Progenitor cell of endocrine pancreas (in vitro differentiated cells): ENCODE measurements at places on chromosomes 6 and 20.

GRCh38 chr20:53842301-53843099, 227.9 kb downstream of the BCAS1 start:
- DNase-seq = no peak

DNA sequence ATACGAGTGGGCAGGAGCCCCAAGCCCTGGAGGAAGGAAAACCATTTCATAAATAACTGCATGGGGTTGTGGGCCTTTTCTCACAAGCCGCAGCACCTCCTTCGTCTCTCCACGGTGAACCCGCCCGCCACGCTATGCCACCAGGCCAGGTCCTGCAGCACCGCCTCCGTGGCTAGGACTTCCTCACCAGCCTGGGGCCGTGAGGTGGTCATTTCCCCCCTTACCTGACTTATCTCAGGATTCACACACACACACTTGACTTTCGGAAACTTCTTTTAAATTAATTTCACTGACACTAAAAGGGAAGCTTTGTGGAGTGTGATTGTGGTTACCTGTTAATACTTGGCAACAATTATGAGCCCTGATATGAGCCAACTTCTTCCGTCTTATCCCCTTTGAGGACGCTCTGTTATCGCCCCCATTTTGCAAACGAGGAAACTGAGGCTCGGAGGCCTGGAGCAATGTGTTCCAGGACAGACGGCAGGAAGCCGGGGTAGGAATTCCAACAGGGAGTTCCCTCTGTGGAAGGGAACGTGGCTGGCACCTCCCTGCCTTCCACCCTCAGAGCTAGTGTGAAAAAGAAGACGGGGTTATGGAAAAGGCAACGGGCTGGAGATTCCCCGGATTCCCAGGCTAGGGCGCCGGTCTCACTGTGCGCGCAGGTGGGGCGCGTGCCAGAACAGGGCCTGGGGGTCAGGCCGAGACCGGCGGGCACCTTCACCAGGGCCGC, 817 bp upstream of the SLCO4A1 start:
- DNase-seq = no peak

DNA sequence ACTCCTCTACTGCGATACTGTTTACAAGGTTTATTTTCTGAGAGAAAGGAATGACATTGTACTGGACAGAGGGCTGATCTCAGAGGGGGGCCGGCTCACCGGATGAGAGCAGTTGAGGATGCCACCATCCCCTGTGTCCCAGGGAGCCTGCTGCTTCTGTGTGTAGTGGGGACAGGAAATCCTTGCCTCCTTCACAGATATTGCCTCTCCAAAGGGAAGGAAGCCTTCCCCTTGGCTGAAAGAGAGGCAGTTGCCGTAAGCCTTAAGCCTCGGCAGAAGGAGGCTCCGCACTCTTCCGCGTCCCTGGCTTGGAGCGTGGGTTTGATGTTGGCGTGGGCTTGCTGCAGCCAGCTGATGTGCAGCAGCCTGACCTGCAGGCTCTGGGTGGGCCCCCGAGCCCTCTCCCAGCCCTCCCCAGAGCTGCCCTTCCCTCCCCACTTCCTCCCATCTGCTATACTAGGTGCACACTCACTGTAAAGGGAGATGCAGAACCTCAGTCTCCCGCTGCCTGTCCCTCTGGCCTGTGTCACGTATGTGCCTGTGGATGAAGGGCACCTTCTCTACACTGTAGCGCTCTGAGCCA, 45.7 kb upstream of the RPS6KA2 start:
- no peak for DNase-seq

GRCh38 chr6:125793280-125793679, 2.5 kb downstream of the NCOA7 start:
- DNase-seq = no peak

GRCh38 chr6:100461917-100462705, 2.6 kb downstream of the SIM1 start:
- no peak for DNase-seq

- no peak for DNase-seq
These were observed 23.1 kb upstream of the DNAAF9 start for GRCh38 chr20:3430376-3431069.

DNA sequence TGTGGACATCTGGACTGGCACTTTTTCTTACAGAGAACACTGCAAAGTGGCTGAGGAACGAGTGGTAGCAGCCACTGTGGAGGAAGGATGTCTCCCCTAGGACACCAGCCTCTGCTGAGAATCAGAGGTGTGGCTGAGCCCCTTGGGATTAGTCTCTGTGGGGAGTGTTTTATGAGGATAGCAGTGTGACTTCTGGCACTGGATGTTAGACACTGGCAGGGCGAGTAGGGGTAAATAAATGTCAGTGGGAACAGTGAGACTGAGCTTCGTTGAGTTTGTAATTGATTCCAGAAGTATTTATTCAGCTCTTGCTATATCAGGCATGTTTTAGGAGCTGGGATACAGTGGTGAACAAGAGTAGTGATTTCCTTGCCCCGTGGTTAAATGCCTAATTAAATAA, 124.0 kb downstream of the JARID2 start:
- DNase-seq = no peak

DNA sequence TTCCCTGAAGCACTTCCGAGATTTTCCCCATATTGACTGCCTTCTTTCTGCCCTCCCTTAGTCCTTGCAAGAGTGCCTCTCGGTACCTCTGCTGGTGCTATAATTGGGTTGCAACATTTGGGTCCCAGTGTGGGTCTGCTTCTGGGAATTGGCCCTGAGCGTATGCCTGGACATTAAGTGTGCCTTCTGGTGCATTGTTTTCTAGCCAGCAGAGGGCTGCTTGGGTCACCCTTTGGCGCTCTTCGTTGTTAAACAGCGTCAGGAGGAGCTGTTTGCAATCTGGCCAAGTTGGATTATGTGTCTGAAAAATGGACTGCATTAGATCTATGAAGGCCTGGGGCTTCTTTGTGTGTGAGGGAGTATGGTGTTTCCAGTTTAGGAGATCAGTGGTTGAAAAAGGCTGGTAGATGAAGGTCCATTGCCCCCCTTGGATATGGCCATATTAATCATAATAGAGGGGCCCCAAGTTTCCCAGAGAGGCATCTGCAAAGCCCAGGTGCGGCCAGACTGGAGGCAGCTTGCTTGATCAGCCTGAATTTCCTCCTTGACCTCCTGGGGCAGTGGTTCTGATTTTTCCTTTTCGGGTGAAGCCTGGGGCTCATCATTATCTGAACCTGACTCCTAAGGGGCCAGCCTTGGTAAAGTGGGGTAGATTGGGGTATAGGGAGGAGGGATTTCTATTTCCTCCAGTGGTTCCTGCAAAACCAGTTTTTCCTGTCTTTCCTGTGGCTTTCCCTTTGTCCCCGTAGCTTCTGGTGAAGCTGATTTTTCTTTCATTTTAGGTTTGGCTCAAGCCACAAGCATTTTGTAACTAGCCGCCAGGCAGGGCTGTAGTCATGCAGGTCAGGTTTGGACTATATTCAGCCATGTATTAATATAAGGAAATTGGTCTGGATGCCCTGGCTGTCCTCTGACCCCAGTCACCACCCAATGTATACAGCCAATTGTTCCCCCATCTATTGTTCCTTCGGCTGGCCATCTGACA, 85.4 kb upstream of the GPR6 start:
- no peak for DNase-seq

DNA sequence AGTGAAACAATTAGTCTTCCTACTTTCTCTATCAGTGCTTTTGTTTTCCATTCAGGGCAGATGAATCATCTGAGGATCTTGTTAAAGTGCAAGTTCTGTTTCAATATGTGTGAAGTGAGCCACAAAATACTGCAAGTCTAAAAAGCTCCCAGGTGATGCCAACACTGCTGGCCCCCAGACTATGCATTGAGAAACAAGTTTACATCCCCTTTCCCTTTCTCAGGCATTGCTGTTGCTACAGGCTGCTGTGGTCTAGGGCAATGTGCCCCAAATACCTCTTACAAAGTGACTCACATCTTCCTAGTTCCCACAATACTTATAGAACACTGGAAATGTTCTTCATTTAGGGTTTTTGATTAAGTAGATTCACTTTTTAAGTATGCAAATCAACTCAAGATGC, 31.8 kb downstream of the ABRACL start:
- DNase-seq = no peak

DNA sequence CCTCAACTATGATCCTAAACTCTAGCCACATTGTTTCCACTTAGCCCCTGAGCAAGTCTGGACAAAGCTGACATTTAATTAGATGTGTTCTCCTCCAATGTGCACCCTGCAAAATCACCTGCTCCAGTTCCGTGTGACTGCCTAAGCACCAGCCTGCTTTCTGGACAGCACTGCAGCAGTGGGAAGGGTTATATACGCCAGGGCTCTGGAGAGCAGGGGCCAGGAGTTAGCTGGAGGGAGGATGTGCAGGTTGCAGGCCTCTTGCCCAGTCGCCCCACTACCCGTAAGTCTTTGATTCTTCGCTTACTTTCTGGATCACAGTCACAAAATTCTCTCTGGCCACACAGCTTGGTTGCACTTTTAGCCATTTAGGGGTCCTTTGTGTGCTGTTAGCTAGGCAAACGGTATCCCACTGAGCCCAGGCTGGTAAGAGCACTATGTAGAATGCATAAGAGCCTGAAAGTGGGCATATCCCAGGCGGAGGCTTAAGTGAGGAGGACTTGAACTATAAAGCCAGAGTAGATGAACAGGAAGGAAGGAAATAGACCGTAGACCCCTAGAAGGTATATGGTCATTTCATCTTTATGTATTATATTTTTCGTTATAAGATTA, 10.7 kb upstream of the PLEKHG1 start:
- DNase-seq = no peak

DNA sequence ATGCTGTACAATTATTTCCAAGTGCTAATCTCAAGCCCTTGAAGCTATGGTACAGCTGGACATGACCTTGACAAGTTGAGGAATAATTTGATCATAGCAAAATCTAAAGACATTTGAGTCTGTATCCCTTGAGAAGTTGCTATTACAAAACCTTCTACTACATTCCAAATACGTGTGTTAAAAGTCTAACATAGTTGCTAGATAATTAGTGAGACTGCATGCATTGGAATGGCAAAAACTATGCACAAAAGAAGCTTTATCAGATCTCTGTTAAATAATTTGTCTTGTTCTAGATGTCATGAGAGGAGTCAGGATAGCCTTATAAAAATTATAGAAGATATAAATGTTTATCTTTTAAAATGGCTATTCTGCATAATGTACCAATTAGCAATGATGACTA, 127.8 kb downstream of the GJA1 start:
- DNase-seq = no peak

- no peak for DNase-seq
These were observed 77.9 kb upstream of the CITED2 start for GRCh38 chr6:139452148-139452876.

- no peak for DNase-seq
These were observed 237.8 kb downstream of the LY86 start for GRCh38 chr6:6826095-6826901.

GRCh38 chr20:14049111-14049510, 53.8 kb downstream of the MACROD2 start:
- no peak for DNase-seq

DNA sequence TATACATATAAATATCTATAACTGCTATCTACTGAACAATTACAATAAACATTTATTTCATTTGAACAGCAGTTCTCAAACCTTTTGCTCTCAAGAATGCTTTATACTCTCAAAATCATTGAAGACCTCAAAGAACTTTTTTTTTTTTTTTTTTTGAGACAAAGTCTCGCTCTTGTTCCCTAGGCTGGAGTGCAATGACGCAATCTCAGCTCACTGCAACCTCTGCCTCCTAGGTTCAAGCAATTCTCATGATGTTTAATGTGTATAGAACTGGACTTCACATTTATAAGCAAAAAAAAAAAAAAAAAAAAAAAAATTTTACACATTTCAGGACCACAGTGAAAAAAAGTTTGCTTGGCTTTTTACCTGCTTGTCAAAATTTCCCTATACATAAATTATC, 11.7 kb downstream of the UBE2V1 start:
- no peak for DNase-seq

DNA sequence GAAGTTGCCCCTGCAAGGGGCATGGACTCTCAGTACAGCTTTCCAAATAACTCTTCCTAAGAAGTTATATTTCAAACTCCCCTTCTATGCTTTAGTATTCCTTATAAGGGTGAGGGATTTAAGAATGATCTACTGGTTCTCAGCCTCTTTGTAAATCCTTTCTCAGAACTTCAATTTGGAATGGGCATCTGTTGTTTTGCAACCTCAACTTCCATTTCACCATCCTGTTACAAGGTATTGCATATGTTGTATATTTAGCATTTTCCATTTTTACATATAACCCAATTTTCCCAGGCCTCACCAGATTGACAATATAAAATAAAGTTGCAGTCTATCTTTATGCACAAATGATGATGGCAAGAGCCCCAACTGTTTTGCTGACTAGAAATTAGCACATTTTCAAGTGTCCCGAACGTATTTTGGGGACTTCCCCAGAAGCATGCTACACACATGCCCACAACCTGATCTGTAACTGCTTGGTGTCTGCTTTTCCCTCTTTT, 154.9 kb upstream of the CARMIL1 start:
- DNase-seq = no peak

- DNase-seq = no peak
These were observed 223.6 kb downstream of the HIVEP2 start for GRCh38 chr6:142721215-142721920.

- no peak for DNase-seq
These were observed 662 bp upstream of the CCR6 start for GRCh38 chr6:167122041-167122826.

DNA sequence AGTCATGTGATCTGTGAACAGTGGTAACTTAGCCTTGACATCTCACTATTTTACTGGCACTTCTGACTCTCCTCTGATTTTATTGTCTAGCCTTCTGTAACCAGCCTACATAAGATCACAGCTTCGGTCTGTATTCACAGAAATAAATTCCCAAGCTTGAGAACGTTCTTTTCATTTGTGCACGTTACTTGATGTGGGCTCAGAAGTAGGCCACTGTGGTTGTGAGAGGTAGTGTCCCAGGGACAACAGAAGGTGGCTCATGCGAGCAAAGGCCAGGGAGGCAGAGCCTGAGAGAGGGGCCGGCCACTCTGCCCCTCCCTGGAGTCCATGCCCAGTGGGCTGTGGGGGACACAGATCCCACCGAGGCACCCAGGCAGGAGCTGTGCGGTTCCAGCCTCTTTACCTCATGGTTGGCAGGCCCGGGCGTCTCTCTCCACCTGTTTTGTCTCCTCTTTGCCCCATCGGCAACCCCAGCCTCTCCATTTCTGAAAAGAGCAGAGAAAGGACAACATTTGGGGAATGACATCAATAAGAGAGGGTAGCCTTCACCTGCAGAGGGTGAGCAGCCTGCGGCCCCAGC, 207.5 kb upstream of the CST7 start:
- DNase-seq = no peak

DNA sequence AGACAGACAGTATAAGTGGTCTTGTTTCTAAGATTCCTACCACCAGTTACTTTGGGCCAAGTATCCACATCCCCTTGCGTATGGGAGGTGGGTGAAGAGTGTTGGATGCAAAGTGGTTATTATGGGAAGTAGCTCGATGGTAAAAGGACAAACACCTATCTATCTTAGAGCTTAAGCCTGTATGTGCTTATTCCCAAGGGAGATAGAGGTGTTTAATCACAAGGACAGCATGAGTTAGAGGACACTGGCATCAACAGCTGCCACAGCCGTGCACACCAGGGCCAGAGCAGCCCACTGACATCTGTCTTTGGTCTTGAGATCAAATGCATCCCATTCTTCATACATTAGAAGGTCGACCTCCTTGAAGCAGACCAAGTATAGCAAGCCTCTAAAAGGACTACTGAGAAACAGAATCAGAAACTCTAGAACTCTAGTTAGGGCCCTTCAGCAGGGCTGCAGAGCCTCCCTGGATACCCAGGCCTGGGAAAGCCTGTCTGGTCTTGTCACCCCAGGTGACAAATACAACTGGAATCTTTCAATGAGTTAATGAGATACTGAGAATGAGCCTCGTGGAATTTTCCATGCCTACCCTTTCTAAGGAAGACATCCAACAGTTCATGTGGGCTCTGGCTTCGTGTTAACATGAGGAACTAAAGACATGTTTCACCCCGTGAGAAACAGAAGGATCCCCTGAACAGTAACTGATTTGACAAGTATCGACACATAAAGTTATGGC, 28.7 kb downstream of the TXNDC5 start:
- DNase-seq = no peak
